Ureter (tissue), 1 donor: ENCODE measurements at places on chromosomes 4 and X. TPM values are rescaled to one million over a fixed set of nuclear protein-coding genes. Genes with fewer than 3 reads are reported as not detected.

- DNase-seq, result no peak
These were observed 83.8 kb upstream of the HHIP start for GRCh38 chr4:144562019-144562705.

Gene PABPC1L2A
- not detected for total RNA-seq

Gene NLGN4X
- total RNA-seq, result 5.9 TPM

DNA sequence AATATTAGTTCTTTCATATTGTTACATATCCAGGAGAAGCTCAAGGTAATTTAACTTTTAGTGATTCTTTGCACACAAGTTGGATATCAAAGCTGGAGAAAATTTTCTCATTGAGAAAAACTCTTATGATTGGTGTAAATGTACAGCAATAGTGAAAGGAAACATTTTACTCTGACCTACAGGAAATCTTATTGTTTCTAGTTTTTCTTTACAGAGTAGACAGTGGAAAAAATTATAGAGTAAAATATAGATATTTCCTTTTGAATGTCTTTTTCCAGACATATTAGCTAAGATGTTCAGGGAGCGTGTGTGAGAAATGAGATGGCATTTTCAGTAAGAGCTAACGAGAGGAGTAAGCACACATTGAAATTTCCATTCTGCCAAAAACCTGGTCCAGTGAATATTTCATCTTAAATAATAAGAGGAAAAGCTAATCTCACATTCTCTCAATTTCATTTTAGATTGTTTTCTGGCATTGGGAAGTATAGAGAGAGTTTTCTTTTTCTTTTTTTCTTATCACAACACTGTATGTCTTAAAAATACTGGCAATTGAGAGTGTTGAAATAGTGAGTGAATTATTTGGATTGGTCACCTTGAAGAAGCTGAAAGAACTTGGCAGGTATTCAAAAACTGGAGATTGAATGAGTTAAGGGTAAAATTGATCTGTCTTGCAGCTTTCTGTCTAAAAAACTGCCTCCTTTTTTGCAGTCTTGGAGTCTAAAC, 15.6 kb upstream of the ATP8A1 start:
- DNase-seq, result no peak

GRCh38 chr4:83112678-83113428, 1.7 kb downstream of the PLAC8 start:
- no peak for DNase-seq

- DNase-seq, result no peak
These were observed 81.9 kb downstream of the FAM114A1 start for GRCh38 chr4:38949411-38950051.

DNA sequence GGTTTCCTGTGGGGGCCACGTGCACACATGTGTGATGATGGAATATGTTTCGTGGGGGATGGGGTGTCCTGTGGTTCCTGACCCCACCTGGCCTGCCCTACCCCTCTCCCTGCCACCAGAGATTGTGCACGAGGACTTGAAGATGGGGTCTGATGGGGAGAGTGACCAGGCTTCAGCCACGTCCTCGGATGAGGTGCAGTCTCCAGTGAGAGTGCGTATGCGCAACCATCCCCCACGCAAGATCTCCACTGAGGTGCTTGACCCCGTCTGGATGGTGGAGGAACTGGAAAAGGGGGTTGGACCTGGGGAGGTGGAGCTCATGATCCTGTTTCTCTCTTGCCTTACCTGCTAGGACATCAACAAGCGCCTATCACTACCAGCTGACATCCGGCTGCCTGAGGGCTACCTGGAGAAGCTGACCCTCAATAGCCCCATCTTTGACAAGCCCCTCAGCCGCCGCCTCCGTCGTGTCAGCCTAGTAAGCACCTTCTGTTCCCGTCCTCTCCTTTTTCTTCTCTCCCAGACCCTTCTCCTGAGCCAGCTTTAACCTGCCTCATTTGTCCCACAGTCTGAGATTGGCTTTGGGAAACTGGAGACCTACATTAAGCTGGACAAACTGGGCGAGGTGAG, 5.9 kb downstream of the CDK16 start:
- no peak for DNase-seq

Gene STBD1
- 6.9 TPM for total RNA-seq

DNA sequence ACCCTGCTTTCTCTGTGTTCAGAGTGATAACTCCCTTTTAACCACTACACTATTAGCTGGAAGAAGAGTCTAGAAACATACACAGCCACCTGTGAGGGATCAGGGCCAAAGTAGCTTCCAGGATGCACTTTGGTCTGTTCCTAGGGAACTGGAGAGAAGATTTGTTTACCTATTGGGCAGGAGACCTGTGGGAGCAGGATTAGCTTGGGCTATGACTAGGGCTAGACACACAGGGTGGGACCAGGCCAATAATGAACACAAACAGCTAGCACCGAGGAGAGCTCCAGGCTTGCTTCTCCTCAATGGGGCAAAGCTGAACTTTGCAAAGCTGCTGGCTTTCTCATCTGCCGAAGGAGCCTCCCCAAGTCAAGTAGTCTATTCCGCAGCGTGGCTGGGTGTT, 24.4 kb upstream of the MAP7D3 start:
- no peak for DNase-seq

Gene CCNQ
- 15.0 TPM for total RNA-seq
